ENCODE measurements at places on chromosomes 3 and 15. TPM values are rescaled to one million over a fixed set of nuclear protein-coding genes. Genes with fewer than 3 reads are reported as not detected.

DNA sequence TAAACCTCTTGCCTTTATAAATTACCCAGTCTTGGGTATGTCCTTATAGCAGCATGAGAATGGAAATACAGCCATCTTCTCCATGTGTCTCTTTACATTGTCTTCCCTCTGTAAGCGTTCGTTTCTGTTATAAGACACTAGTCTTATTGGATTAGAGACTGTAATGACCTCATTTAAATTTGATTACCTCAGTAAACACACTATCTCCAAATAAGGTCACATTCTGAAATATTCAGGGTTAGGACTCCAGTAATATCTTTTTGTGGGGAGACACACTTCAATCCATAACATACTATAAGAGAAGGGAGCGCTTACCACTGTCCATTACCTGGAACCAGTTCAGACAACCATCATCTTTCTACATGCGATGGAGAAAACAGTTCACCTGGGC lies 34.3 kb upstream of the CD47 start:
- ATAC-seq, result no peak

Gene MUC4
- total RNA-seq, result 0.76 TPM

GRCh38 chr3:105137911-105138310 lies 228.8 kb upstream of the ALCAM start:
- no peak for ATAC-seq

DNA sequence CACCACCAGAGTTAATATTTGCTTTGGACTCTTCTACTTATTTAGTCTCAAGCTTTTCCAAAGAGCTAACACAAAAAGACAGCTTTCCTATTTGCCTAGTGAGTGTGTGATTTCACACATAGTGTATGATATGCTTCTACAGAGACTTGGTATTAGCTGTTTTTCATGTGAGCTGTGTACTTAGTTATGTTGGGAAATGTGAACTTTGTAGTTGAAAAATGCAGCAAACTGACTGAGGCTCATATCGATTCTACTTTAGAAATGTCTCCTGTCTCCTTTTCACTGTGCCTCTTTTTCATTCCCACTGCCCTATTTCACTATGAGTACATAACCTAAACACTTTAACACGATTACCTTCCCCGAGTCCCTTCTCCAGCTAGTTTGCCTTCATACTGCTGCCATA lies 136.5 kb downstream of the ALCAM start:
- no peak for ATAC-seq

Gene EID1
- 142 TPM for total RNA-seq

Gene TMEM108
- total RNA-seq, result 5.0 TPM

Gene SOX2
- 129 TPM for total RNA-seq

GRCh38 chr15:69792823-69793222 lies 304.9 kb downstream of the TLE3 start:
- ATAC-seq, result no peak

GRCh38 chr3:74122281-74122680 lies 492.2 kb downstream of the CNTN3 start:
- ATAC-seq, result no peak

Gene KBTBD13
- total RNA-seq, result 0.34 TPM

- peak; percentile 99 for ATAC-seq
These were observed at the start of gene ZNF660 for GRCh38 chr3:44584646-44585501. Gene ZNF660, plus strand, starts transcription at chr3:44584964. Its CDS starts 9,230 bp downstream, at chr3:44594194.

Gene RPL22L1
- 32.7 TPM for total RNA-seq

DNA sequence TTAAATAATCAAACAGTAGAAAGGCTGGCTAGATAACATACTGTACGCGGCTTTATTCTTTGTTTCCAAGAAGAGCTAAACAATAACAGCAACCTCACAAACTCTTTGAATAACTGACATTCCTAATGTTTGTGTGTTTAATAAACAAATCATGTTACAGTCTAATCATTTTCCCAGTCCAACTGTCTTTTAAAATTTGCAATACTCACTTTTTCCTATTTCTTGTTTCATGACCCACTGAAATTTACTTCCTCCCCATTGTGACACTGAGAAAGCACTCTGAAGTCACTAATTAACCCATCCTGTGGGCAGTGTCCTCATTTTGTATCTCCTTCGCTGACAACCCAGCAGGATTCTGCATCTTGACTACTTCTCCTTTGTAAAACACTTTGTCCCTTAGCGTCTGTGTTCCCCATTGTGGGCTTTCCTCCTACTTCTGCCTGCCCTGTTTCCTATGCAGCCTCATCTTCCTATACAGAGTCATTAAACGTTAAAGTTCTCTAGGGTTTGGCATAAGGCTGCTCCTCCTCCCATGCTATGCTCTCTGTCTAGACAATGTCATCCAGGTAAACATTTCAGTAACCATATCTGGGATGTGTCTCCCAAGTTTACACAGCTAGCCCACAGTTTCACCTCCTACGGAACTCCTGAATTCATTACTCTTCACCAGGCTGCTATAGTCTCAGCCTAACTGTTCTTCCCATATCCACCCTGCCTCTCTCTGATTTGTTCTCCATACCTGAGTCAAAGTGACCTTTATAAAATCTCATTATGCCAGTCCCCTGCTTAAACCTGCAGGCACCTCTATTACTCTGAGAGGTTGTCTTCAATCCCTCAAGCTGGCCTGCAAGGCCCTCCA lies 148.9 kb downstream of the GREM1 start:
- no peak for ATAC-seq
